CD4-positive, alpha-beta T cell treated with Interleukin-10 for 1 hour (primary cell): ENCODE measurements at places on chromosomes 6 and 20.

DNA sequence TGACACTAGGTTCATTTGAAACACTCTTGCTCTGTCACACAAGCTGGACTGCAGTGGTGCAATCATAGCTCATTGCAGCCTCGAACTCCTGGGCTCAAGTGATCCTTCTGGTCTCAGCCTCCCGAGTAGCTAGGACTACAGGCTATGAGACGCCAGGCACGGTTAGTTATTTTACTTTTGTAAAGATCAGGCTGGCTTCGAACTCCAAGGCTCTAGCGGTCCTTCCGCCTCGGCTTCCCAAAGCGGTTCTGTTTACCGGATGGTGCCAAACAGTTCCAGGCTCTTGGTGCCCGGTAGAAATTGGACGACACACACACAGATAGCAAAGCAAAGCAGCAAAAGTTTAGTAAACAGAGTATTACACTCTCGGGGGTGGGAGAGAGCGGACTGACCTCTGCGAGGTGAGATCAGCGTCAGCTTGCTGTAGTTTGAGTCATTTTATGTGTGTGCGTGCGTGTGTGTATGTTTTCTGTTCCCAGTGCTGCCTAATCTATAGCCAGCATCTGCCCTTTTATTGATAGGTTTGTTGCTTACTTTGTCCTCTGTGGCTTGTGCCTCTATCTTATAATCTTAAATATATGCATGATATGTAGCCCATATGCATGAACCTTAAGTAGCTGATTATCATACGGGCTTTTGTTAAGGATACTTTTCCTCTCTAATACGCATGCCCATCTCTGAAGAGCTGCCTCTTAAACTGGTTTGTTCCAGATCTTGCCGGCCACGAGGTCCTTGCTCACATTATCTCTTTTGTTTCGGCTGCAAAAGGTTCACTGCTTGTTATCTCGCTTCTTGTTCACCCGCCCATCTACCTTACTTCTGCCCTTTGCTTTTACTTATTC, 75.2 kb downstream of the OR2B2 start:
- DNase-seq: peak; percentile 74

DNA sequence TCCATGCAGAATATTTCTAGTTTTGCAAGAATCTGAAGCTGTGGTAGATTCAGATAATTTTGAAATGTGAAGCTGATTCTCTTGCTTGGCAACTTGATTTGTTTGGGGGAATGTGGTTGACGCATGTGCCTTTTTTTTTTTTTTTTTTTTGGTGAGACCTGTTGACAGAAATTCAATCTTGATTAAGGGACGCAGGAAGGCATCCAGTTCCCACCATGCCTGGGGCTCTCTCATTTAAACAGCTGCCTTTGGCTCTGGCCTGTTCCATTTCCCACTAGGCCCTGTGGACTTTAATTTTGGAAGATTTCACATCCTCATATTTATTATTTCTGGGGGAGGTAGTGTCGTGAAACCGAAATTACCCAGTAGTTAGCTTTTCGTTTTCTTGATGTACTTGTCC, 8.6 kb downstream of the TPX2 start:
- no peak for DNase-seq

DNA sequence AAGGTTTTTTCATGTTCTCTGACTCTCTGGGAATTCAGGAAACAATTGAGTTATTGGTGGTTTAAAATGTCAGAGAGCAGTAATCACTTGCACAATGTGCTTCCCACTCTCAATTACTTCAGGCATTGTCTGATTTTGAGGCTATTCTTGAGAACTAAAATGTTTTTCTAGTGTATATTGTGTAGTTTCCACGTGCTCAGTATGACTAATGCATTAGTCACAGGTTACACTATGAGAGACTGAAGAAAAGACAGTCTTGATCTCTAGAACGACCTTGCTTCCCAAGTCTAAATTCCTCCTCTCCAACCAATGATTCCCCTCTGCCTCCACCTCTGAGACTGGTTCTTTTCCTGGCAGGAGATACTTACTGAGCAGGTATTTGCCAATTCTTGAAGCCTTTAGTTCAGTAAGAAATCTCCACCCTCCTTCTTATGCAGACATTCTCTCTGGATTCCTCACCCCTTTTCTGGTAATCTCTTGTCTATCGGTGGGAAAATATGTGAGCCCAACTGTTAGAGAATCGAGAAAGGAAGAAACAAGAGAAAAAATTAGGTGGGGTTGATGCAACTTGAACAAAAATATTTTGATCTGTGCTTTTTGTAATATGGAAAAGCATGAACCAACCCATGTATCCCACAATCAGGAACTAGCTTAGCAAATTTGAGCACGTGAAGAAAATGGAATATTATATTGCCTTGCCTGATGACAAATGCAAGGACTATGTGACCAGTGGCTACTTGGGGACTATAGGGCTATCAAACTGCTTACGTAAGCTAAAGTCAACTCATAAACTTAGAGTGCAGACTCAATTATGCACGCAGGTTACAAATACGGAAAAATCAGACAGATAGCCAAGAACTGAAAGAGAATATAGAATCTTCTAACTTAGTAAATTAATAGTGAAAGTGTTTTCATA, 61.1 kb upstream of the SLC22A16 start:
- DNase-seq: no peak

DNA sequence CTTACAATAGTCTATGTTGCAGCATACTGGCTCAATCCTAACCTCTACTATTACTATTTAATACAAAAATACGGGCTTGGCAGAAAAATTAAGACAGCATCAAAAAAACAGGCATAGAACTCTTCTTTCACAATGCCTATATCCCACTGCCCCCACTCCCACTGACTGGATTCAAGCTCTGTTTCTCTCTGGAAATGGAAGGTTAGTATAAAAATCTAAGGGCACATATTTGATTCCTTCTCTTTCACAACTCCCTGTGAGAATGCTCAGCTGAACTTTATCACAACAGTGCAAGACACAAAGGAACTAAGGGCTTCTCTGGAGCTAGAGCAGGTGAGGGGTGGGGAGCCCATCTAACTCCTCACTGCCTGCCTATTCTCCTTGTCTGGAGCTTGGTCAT, 258.4 kb upstream of the FAM83B start:
- DNase-seq: no peak

DNA sequence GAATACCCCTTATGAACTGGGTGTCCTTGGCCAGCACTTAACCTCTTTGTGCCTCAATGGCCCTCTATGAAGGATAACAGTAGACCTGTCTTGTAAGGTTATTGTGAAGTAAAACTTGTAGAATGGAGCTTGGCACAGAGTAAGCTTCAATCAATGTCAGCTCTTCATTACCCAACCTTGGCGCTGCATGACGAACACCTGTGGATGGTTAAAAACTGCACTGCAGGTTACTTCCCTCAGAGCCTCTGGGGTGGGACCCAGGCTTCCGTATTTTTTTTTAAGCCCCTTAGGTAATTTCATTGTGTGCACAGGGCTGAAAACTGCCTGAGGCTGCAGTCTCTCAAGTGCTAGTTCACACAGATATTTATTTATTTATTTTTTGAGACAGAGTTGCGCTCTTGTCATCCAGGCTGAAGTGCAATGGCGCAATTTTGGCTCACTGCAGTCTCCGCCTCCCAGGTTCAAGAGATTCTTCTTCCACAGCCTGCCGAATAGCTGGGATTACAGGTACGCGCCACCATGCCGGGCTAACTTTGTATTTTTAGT, 42.8 kb upstream of the SLC23A2 start:
- DNase-seq: no peak

DNA sequence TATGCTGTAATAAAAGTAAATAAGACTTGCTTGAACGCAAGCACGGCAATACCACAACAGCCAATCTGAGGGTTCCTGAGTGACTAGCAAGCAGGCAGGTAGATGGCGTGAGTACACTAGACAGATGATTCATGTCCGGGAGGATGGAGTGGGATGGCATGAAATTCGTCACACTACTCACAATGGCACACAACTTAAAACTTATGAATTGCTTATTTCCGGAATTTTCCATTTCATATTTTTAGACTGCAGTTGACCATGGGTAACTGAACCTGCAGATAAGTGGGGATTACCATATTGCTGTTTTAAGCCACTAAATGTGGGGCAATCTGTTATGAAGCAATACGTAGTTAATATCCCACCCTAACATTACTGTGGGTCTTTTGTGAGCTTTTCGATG, 93.6 kb upstream of the NFATC2 start:
- no peak for DNase-seq
